ENCODE measurements at places on chromosomes 5 and 9.
A peak's percentile ranks its signal among the peaks of the same experiment; 100 is the strongest.

DNA sequence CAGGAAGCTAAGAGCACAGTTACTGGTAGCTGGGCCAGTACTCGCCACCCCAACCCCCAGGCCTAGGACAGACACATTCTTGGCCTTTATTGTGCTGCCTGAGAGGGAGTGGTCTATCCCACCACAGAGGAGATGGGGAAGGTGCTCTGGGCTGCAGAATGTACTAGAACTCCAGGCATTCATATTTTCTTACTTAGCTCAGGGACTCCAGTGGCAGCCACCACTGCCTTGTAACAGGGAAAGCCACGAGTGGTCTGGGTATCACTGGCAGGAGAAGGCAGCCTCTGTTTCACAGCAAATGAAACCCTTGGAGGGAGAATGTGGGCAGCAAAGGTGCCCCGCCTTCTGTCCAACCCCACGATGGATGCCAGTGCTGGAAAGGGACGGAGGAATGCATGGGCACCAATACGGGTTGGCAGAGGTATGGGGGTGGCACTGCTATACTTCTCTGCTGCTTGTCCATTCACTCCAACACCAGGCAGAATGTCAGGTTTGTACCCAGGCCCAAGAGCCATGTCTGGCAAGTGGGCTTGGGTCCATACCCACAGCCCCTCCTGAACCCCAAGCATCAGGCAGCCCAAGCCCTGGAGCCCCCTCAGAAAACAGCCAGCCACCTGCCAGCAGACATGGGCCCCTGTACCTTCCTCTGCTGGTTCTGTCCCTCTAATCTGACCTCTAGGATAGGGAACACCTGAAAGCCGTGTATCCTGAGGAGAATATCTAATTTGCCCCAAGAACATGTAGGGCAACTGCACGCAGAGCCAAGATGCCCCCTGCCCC, 4.6 kb downstream of the SEPTIN8 start:
- DNase-seq, result no peak

GRCh38 chr5:158419186-158419585, 560.2 kb upstream of the CLINT1 start:
- DNase-seq, result no peak

DNA sequence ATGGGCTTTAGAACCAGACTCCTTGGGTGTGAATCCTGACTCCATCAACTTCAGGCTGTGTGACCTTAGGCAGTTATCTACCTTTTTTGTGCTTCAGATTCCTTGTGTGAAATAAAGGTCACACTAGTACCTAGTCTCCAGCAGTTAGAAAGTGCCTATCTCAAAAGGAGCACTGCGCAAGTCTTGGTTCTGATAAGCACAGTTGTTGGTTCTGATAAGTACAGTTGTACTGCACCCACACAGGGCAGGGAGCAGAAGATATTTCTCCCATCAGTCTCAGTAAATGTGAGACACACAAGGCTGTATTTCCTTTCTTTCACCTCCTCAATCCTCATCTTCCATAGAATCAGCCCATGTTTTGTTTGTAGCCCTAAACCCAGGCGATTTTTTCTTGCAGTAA, 116.6 kb upstream of the DPYSL3 start:
- no peak for DNase-seq

DNA sequence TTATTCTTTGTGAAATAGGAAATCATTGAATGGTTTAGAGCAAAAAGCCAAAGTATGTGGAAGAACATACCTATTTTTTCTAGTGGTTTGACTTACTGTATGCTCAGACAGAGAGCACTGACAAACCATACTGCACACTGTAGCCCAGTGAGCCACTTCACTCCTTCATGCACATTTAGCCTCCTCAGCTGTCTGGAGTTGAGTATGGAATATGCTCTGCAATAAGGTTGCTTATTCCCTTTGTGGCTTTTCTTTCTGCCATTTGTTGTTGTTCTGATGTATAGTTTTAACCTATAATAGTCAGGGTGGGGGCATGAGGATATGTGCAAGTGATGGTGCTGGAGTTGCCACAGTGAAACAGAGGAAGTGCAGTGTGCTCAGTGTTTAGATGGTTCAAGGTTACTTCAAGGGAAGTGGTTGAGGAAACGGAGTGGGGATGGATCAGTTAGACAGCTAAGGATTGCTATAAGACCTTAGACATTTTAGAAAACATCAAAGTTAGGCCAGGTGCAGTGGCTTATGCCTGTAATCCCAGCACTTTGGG, 100.7 kb downstream of the CDC42SE2 start:
- DNase-seq, result no peak

- DNase-seq, result no peak
These were observed 8.7 kb upstream of the RANBP6 start for GRCh38 chr9:6024035-6024554.

- DNase-seq, result peak; percentile 22
These were observed at the start of gene RXRA for GRCh38 chr9:134325813-134326723. TSS of gene RXRA (plus strand) at chr9:134326455. CDS start at chr9:134326632, 177 bp downstream.

Data from stimulated activated CD8-positive, alpha-beta memory T cell treated with anti-CD3 and anti-CD28 coated beads, Interleukin-15, amount 100 ng/mL, for 48 hours (primary cell).